ENCODE measurements at places on chromosomes 7 and 10.

- DNase-seq: no peak
These were observed 558.3 kb upstream of the FOXK1 start for GRCh38 chr7:4123823-4124222.

DNA sequence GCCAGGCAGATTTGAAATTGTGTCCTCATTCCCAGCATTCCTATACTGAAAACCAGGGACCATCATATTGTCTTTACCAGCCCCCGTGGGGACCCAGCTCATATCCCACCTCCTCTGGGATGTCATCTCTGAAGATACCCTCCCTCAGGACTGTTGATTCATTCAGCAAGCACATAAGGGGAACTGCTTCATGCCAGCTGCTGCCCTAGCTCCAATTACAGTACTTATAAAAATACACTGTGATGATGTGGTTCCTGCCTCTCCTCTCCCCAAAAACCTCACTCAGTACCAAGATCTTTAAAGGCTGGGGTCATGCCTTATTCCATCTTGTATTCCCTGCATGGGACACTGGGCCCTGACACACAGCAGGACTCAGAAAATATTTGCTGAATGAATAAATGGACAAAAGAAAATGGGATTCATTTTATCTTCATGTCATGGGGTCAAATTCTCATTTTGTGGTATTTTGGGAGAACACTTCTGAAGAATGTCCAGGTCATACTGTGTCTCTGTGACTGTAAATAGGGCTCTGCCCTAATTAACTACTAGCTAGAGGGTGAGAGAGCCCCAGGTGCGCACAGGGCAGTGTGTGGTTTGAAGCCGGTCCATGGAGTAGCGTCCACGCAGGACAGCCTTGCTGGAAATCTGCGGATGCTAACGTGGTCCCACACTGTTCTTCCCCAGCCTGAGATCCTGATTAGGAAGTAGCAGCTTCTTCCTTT lies 29.0 kb upstream of the DAGLB start:
- DNase-seq: no peak

- peak; percentile 58 for DNase-seq
These were observed 986 bp downstream of the NRP1 start for GRCh38 chr10:33333260-33334101.

- no peak for DNase-seq
These were observed 205.6 kb upstream of the ETV1 start for GRCh38 chr7:14195079-14195478.

DNA sequence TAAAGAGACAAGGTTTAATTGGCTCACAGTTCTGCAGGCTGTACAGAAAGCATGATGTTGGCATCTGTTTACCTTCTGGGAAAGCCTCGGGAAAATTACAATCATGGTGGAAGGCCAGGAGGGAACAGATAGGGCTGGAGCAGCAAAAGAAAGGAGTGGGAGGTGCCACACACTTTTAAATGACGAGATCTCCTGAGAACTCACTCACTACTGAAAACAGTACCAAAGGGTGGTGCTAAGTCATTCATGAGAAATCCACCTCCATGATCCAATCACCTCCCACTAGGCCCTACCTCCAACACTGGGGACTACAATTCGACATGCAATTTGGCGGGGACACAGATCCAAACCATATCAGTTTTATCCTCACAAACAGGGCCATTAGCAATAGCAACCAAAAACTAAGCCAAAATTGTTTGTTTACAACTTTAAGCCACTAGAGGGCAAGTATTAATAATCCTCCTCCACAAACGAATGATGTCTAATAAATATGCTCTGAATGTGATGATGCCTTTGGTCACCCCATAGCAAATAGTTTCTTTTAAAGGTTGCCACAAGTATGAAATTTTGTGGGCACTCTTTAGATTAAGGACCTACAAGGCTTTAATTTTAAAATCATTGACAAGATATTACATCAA lies 129.2 kb upstream of the NRBF2 start:
- DNase-seq: no peak

DNA sequence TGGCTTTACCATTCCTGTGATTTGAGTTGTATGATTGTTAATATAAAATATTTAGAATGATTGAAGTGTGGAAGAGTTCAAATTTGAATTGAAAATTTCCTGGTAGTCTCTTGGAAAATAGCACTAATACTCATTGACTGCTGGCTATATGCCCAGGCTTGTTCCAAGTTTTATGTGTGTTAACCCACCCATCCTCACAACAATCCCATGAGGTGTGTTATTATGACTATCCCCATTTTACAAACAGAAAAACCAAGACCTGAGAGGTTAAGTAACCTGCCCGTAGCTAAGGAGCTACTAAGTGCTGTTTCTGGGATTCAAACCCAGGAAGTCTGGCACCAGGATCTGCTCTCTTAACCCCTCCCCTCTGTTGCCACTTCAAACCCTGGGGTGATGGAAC lies 213.9 kb downstream of the CREB5 start:
- DNase-seq: no peak

- DNase-seq: no peak
These were observed 32.8 kb downstream of the NOD1 start for GRCh38 chr7:30445770-30446169.

GRCh38 chr7:159317294-159317693 lies 172.6 kb upstream of the VIPR2 start:
- no peak for DNase-seq

GRCh38 chr10:68251625-68252495 lies 19.9 kb upstream of the ATOH7 start:
- DNase-seq: no peak

DNA sequence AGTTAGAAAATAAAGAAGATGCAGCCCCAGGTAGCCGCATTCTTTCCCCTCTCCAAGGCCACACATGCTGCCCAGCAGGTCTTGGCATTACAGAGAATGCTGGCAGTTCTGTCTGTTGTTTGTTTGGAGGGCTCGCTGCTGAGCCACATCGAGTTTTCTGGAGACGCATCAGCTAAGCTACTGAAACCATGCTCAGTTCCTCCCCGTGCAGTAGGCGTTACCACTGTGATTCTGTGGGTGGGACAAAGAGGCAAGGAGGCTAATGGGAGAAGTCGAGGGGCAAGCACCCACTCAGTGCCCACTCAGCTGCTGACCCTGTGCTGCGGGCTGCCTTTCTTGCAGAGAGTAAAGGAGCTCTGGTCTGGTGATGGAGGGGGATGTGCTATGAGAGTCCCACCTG lies 15.5 kb upstream of the GTPBP4 start:
- no peak for DNase-seq

DNA sequence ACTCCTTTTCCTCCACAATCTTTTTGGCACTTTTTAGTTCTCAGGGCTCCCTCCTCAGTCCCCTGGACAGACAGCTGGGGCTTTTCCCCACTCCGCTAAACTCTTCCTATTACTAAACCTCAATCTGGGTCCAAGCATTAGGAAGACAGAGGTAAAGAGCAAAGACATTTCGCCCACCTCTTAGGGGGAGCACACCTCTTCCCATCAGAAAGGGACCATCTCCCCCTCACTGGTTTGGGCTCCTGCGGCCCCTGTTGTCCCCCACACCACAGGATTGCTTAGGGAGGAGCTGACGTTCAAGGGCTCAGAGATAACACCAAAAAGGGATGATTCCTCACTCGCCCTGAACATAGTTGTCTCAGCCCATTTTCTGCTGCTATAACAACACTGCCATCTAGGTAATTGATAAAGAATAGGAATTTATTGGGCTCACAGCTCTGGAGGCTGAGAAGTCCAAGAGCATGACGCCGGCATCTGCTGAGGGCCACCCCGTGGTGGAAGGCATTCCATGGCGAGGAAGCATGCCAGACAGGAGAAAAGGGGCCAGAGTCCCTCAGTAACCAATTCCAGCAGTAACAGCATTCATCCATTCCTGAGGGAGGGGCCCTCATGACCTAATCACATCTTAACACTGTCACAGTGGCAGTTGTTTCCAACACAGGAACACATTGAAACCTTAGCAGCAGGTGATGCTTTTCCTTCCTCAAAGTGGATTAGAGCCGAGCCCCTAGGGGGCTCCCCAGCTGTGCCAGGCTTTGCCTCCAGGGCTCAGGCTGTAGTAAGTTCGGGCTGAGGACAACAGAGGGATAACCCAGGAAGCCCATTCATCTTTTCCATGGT lies 209.6 kb downstream of the EBF3 start:
- no peak for DNase-seq

- peak; percentile 13 for DNase-seq
These were observed 510 bp downstream of the ZSWIM8 start for GRCh38 chr10:73785721-73786511.

- peak; percentile 13 for DNase-seq
These were observed 220.6 kb downstream of the ADRA2A start for GRCh38 chr10:111297351-111297848.

- no peak for DNase-seq
These were observed 87.4 kb downstream of the DYNC2I1 start for GRCh38 chr7:158943713-158944112.

DNA sequence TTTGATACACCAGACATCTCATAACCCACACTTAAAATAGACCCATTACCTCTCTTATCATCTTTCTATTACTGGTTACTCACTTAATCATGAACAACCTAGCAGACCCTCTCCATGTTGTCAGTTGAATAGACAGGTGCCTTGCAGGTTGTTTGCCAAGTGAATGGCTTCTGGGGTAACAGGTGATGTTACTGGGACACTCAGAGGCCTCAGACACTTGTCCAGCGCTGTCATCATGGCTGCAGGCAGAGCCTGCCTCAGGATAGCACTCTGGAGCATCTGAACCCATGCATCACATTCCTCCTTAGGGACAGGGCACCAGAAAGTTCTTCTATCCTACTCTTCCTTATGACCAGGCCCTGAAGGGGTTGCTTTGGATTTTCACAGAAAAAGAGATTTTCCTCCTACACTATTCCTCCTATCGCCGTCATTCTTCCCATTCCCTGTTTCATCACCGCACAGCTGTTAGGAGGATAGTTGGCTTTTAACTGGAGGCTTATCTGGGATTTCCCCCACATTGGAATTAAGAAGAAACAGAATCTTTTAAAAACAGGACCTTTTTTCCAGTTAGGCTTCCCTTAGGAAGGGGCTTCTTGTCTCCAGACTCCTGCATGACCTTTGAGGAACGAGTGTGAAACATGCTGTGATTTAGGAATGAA lies 182.1 kb downstream of the VTI1A start:
- DNase-seq: no peak

- peak; percentile 9 for DNase-seq
These were observed 7.6 kb downstream of the SERPINE1 start for GRCh38 chr7:101134399-101134980.

DNA sequence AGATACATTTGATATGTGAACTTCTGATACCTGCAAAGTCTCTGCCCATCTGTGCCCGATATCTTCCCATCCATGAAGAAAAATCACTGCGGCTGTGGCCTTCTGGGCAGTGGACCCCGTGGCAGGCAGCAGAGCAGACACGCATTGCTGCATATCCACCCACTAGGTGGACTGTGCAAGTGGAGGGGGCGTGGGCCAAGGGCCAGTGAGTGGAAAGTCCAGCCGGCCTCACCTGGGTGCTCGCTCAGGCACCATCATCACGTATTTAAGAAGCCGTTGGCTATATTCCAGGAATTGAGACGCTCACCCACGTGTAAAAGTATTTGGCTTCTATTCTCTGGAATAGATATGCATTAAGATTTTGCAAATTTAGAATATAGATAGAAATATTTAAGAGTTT lies 30.8 kb upstream of the SLC13A1 start:
- DNase-seq: no peak

- DNase-seq: no peak
These were observed 161.0 kb downstream of the RNF216 start for GRCh38 chr7:5620459-5620881.

DNA sequence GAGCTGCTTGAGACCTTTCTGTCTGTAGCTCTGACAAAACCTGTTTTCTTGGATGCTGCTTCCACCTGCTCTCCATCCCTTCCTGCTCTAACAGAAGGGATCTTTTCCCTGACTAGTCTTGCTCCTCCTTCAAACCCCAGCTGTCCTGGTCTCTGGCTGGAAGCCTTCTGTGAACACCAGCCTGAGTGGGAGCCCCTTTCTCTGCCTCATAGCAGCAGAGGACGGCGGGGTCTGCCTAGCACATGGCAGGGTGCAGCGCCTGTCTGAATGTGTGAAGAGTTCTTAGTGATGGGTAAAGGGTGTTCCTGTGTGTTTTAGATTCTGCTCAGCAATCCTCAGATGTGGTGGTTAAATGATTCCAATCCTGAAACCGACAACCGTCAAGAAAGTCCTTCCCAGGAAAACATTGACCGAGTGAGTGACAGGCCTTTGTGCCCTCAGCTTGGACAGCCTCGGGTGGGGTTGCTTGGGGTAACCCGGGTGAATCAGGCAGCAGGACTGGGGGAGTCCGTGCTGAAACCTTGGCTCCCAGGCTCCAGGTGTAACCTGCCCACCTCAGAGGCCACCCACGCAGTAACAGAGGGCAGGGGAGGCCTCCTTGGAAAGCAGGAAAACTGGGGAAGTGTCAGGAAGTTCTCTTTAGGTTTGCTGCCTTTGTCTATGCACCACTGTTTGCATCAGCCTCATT lies 34.1 kb downstream of the NUB1 start:
- no peak for DNase-seq

GRCh38 chr7:561631-562373 lies 42.2 kb upstream of the PDGFA start:
- DNase-seq: peak; percentile 66

DNA sequence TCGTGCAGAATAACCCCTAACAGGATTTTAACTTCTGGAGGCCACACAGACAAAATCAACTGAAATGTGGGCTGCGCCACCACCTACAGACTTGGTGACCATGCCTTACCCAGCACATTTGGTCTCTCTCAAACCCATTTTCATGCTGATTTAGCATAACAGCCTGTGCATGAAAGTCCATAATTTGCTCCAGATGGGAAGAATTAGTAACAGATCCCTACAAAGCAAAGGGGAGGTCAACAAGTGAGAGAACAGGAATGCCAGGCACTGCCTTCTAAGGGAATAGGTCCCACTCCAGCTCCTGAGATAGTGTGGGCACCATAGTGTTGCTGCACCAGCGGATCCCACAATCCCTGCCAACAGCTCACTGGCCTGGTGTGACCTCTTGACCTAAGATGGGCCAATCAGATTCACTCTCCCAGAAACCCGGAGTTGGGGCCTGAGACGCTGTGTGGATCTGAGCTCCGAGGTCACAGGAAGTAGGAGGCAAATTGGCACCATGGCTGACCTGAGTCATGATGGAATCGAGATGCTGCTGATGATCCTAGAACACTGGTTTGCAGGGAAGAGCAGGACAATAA lies 32.4 kb downstream of the SLIT1 start:
- DNase-seq: no peak

GRCh38 chr10:8404721-8405120 lies 350.2 kb downstream of the GATA3 start:
- DNase-seq: peak; percentile 61

DNA sequence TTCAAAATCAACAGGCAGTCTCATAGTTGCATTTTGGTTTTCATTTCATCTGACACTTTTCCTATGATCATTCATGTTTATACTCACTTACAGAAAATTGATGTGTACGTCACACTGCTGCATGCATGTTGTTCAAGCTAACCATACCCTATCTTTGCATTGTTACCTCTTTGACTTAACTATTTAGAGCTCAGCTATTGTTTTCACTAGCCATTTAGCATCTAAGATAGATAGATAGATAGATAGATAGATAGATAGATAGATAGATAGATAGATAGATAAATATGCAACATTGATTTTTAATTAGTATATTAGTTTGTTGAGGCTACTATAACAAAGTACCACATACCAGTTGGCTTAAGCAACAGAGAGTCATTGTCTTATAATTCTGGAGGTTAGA lies 649.5 kb upstream of the KCND2 start:
- no peak for DNase-seq

GRCh38 chr10:28479425-28479865 lies 53.5 kb upstream of the WAC start:
- DNase-seq: no peak

All from RCC 7860 (cell line).